ENCODE measurements at places on chromosomes 2 and 18. TPM values are rescaled to one million over a fixed set of nuclear protein-coding genes. Genes with fewer than 3 reads are reported as not detected.

Gene ASB18
- total RNA-seq, result not detected

Gene SPC25
- 20.3 TPM for total RNA-seq

Gene OSBPL6
- total RNA-seq, result 7.7 TPM

Gene TYW5
- total RNA-seq, result 9.3 TPM

Gene ACVR1C
- total RNA-seq, result 0.02 TPM

Gene KCNIP3
- 2.4 TPM for total RNA-seq

Gene NDUFS1
- total RNA-seq, result 51.1 TPM

Gene SLC14A1
- total RNA-seq, result 0.08 TPM

Gene NT5C1B
- not detected for total RNA-seq

All from A549 treated with CORT108297 at 1 μM for 4 hours (cell line).